HFFc6 (cell line): ENCODE measurements at places on chromosomes 7 and 10.

DNA sequence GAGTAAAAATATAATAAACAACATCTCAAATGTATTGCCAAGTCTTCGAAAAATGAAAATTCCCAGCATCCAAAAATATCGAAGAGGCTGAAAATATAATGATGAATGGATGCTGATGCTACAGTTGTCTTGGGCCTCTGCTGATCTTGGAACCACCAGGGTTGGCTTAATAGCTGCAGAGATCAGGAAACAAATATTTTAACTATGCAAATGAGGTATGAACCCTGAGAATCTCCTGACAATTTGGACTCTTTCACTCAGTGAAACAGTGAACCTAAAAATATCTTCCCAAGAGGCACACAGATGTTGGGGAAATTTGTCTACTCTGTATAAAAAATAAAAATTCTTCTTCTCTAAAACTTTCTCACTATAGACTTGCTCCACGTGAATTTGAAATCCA, 97.7 kb upstream of the EGFR start:
- no peak for DNase-seq

GRCh38 chr10:88873757-88874156, 6.3 kb upstream of the STAMBPL1 start:
- no peak for DNase-seq

GRCh38 chr10:62577666-62578291, 203.6 kb downstream of the ZNF365 start:
- DNase-seq, result peak; percentile 85

GRCh38 chr7:132486274-132486610, 90.0 kb downstream of the PLXNA4 start:
- DNase-seq, result no peak

DNA sequence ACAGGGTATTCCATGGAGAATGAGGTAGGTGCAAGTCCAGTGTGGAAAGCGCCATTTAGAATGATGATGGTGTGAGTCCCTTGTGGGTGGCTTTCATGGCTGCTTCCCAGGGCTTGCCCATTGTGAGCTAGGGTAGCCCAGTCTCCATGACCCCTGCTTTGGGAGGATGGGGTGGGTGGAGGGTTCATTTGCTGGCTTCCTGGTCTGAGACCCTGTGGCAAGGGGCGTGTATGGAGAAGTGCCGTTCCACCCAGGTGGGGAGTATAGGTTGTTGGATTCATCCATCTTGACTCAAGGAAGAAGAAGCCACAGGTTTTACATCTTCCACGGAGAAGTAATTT, 27.7 kb downstream of the CCM2 start:
- no peak for DNase-seq

GRCh38 chr7:139367438-139368155, 7.9 kb downstream of the LUC7L2 start:
- no peak for DNase-seq

DNA sequence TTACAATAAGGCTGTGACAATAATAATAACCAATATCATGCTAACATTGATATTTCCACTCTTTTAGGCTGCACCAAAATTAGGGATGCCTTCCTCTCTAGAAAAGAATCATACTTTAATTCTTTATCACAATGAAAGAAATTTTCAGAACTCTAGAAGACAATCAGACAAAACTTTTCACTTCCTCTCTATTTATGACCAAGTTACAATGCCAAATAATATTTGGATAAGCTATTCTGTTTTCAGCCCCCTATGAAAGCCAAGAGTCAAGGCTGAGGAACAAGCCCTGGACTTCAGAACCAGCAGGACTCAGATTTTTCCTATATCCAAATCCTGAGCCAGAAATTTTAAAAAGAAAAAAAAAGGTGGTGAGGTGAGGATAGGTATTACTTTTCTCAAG, 4.6 kb downstream of the HYCC1 start:
- DNase-seq, result no peak

GRCh38 chr7:100799037-100799896, 28.1 kb downstream of the EPHB4 start:
- peak; percentile 32 for DNase-seq

DNA sequence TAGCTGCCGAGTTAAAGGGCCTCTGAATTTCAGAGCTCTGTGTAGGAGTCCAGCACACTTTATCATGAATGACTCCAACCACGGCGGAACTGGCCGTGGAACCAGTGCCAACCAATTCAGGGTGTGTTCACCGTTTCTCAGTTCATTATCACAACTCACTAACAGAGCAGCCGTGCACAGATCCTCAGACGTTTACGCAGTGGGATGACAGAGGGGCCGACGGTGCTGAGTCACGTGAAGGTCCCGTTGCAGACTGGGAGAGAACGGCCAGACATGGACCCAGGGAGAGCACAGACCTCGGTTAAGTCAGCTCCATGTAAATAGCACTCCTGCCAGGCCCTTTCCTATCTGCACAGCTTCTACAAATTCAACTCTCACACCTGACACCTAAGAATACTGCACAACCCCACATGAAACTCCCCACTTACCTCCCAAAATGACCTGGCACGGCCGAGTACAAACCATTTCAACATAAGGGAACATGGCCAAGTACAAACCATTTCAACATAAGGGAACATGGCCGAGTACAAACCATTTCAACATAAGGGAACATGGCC, 95.5 kb downstream of the DIP2C start:
- DNase-seq, result no peak

- DNase-seq, result peak; percentile 8
These were observed 58.1 kb downstream of the CCDC186 start for GRCh38 chr10:114115661-114116445.

GRCh38 chr10:32943854-32944661, 14.0 kb downstream of the ITGB1 start:
- no peak for DNase-seq

DNA sequence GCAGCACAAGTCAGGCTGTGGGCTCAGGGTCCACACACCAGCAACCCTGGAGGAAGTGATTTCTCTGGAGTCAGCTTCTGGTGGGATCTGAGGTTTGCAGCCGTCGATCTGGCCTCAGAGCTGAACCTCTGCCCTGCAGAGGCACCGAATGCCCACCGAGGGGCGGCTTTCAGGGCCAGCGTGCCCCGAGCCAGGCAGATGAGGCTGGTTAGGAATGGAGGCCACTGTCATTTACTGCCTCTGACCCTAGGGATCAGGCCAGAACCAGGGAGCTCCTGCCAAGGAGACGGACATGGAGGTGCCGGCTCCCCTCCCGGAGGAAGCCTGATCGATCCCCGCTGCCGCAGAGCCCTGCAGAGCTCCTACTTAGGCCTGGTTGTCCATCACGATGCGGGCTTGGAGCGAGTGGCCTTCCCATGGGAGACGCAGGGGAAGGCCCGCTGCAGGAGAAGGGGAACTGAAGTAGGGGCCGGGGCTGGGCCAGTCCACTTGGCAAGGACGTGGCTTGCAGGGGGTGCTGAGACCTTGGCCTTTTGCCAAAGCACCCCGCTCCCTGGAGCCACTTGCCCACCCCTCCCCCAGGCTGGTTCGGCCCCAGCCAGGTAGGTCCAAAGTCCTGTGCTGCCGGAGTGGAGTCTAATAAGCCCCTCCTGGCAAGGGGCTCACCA, 19.6 kb upstream of the ELFN1 start:
- no peak for DNase-seq

- DNase-seq, result no peak
These were observed 12.3 kb downstream of the KCTD7 start for GRCh38 chr7:66640802-66641525.

DNA sequence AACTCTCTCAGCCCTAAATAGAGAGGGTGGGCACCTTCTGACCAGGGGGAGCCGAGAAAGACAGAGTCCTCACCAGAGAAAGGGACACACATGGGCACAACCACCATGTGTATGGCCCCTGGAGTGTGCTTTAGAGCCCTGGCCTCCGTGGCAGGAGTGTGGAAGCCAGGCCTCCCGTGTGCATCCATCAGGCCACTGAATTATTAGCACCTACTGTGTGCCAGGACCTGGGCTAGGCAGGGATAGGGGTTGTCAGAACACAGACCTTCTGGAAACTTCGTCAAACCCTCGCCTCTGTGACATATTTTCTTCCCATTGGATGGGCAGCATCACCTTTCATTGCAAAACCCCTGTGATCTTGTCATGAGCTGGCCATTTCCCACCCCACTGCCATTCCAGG, 78.5 kb downstream of the ZMIZ1 start:
- DNase-seq, result no peak

GRCh38 chr10:109904397-109904796, 18.9 kb downstream of the XPNPEP1 start:
- no peak for DNase-seq

GRCh38 chr7:139043823-139044812, 8.3 kb upstream of the ZC3HAV1L start:
- DNase-seq, result no peak

DNA sequence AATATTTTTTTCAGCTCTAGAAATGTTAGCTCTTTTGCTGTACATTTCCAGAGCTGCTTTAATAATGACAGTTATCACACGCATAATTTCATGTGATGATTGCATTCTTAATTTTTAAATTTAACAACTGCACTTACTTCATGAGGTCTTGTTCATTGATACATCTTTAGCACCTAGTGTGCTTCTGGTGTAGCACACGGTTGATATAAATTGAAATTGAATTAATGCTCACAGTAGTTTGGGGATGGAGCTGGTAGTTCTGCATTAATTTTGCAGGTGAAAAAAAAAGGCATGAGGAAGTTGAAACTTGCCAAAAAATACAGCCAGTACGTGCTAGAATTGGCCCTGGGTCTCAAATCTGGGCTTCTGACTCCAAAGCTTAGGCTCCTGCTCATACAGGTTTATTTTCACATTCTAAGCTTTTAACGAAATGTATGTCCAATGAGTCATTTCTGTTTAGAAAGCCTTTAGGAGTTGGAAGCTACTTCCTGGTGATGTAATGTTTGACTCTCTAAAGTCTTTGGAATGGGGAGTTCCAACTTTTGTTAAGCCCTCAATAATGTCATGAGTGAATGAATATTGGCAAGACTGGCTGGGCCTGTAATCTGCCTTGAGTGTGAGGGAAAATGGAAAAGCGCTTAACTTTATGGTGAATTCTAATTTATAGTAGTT, 62.5 kb downstream of the DAGLB start:
- DNase-seq, result peak; percentile 93

- no peak for DNase-seq
These were observed 85.6 kb downstream of the ST8SIA6 start for GRCh38 chr10:17368708-17369272.

DNA sequence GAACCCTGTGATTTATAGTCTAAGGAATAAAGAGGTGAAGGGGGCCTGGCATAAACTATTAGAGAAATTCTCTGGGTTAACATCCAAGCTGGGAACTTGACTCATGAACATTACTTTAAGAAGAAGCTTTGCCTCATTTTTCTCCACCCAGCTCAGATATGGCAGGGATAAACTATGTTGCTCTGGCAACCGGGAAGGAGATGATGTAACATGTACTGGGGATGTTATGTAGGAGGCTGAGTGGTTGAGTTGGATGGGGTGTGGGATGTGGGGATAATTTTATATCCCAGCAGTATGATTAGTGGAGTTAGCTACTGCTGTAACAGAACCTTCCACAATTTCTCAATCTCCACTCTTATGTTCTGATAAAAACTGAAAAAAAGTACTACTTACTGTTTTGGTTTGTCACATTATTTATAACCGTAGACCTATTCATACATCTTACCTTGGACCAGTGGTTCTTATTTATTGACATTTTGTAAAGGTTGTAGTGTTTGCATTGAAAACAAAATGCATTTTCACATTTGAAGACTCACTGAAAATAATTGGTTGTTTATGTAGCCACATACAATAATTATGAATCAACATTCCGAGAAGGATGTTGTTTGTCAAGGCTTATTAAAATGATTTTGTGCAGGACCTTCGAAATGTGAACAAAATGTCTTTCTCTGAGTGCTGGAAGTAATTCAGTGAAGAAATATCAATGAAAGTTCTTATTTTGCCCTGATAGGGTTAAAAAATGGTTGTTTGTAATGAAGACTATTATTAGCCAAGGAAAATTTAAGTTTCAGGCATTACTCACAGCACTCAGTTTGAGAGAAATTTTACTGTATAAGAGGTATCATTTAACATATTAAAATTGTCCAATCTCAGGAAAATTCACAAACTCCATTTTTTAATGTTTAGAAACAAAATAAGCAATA, 1.3 kb downstream of the OR2F2 start:
- peak; percentile 90 for DNase-seq

DNA sequence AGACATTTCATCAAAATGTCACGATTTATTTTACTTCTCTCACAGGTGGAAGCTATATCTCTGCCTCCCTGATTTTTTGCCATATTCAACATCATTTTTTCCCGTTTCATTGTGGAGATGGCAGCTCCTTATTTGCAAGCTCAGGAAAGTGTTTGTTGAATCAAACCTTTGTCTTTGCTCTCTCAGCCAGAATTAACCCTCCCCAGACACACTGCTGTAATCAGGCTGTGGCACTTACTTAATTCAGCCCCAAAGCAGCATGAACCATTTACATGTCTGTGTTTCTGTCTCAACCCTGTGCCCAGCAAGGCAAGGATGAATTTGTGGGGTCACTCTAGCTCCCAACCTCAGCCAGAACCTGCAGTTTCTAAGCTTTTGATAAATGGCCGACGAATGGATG, 397.2 kb downstream of the TCERG1L start:
- DNase-seq, result no peak

DNA sequence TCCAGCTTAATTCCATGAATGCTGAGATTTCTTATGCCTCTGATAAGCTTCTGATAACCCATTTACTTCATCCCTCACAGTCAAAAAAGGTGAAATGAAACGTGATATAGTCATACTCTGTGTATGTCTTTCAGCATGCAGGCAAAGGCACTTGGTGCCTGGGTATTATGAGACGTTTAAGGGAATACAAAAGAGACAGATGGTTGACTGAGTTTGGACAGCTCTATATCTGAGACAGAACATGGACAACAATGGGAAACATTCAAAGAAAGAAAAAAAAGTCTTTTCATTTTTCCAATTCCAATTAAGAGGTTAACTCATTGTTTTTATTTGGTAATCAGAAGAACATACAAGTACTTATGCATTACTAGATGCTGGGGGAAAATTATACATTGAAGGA, 96.2 kb downstream of the PPP1R17 start:
- DNase-seq, result no peak

- DNase-seq, result no peak
These were observed 96.5 kb downstream of the CAMK1D start for GRCh38 chr10:12445701-12446334.

- no peak for DNase-seq
These were observed 50.5 kb downstream of the FZD1 start for GRCh38 chr7:91314591-91315323.

DNA sequence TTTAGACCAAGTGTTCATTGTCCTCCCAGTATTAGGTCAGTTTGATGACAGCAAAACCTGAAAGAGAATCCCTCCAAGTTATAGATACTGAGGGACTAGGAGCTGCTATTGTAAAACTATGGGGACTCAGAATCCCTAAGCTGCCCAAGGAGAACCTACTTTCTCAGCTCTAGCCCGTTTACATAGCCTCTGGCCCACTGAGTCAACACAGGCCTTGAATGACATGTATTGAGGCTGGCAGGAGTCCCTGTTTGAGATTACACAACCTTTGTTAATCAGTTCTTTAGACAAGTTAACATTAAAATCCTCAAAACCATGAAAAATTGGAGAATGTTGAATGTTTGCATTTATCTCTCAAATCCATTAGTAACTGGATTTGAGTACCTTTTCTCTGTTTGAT, 1079.0 kb downstream of the KCNMA1 start:
- peak; percentile 82 for DNase-seq
